Iris pigment epithelial cell (primary cell): ENCODE measurements at places on chromosomes 2 and 18.

GRCh38 chr2:48250943-48251342, 279.0 kb upstream of the STON1 start:
- DNase-seq, result peak; percentile 86

- DNase-seq, result no peak
Measured at GRCh38 chr18:79504034-79504433, 108.3 kb downstream of the NFATC1 start.

DNA sequence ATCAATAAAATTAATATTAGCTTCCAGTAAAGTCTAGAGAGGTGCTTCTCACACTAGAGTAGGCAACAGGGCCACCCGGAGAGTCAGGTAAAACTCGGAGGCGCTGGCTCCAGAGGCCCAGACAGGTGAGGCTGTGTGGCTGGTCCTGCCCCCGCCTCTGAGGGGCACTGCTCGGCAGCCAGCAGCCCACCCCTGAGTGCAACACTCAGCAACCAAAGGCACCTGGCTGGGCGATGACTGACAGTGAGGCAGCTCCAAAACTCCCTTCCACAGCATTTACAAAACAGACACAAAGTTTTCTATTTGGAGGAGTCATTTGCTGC, 138.8 kb upstream of the ID2 start:
- no peak for DNase-seq

DNA sequence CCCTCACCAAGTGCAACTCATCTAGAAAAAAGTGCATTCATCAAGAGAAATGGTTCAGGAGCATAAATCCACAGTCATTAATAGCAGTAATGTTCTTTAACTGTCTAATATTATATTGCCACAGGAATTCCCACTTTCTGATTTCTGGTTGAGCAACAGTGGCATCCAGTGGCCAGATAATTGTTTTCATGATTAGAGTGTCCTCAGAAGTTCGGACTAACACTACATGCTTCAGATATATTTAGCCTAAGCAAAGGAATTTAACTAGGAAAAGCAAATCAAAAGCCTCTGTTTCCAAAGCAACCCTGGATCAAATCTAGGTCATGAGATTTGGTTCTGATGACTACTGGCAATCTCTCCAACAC, 9.8 kb upstream of the ERBB4 start:
- DNase-seq, result peak; percentile 45

GRCh38 chr2:10220902-10221391, 81.8 kb upstream of the HPCAL1 start:
- DNase-seq, result peak; percentile 79

- no peak for DNase-seq
Measured at GRCh38 chr2:584863-585823, 92.1 kb downstream of the TMEM18 start.

DNA sequence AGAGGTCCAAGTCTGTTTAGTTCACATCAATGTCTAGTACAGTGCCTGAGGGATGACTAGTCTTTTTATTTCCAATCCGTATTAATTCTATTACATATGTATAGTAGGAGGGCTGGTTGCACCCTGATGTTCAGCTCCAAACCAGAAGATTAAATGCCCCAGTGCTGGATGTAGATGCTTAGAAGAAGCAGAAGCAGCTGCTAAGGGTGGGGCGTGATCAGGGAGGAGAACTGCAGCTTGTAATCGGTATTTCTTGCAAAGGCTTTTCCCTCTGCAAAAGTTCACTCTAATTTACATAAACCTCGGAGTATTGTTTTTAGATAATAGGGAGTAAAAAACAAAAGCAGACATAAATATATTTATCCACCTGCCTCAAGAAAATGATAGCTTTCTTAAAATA, 145.3 kb upstream of the ITGA4 start:
- DNase-seq, result no peak

DNA sequence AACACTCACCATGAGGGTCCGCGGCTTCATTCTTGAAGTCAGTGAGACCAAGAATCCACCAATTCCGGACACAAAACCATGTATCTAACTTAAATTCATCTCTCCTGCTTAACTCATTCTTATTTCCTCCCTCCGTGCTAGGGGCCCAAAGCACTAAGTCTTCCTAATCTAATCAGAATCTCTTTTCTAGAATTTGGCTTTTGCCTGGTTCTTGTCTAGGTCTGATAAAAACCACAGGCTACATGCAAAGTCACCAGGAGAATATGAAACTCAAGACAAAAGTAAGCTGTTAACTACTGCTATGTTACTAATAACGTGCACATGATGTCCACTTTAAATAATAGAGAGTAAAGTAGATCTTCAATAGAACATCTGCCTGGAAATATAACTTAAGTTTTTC, 69.9 kb downstream of the TRIP12 start:
- DNase-seq, result no peak

- no peak for DNase-seq
Measured at GRCh38 chr2:21078296-21078695, 34.4 kb upstream of the APOB start.
